ENCODE measurements at places on chromosomes 5 and 9. TPM values are rescaled to one million over a fixed set of nuclear protein-coding genes. Genes with fewer than 3 reads are reported as not detected.

Gene HACD4
- total RNA-seq: 0.65 TPM

Gene CFAP90
- total RNA-seq: not detected

Gene ZDHHC11B
- under 0.01 TPM for total RNA-seq

Gene CEL
- under 0.01 TPM for total RNA-seq

Gene RABGAP1
- total RNA-seq: 30.3 TPM

Gene NOXA1
- 0.87 TPM for total RNA-seq

Gene SNCAIP
- total RNA-seq: 10.7 TPM

Gene PTGES
- total RNA-seq: 0.44 TPM

Gene ACTBL2
- total RNA-seq: under 0.01 TPM

Gene ITGA1
- 43.8 TPM for total RNA-seq

Gene PCDHGA10
- total RNA-seq: 2.6 TPM

Gene ZNF454
- 1.2 TPM for total RNA-seq

Gene PCDHGA3
- total RNA-seq: 0.40 TPM

Gene MARCHF11
- not detected for total RNA-seq

Gene CDX1
- total RNA-seq: not detected

Gene IFNA21
- not detected for total RNA-seq

Gene SCGB3A2
- not detected for total RNA-seq

Gene CDC42SE2
- total RNA-seq: 57.9 TPM

Gene TOPORS
- total RNA-seq: 21.1 TPM

Gene KLF4
- 0.65 TPM for total RNA-seq

Gene SPINK13
- not detected for total RNA-seq

Gene FREM1
- not detected for total RNA-seq

Gene SPATA31C1
- not detected for total RNA-seq

Gene CER1
- total RNA-seq: not detected

Gene C6
- not detected for total RNA-seq

Gene AOPEP
- total RNA-seq: 33.9 TPM

Gene LPAR1
- not detected for total RNA-seq

Data from lung microvascular endothelial cell (primary cell).